Activated gamma-delta T cell treated with anti-CD3 and anti-CD28 coated beads, Interleukin-2, amount 50 U/mL, for 16 hours (primary cell): ENCODE measurements at places on chromosomes 7 and 10.

DNA sequence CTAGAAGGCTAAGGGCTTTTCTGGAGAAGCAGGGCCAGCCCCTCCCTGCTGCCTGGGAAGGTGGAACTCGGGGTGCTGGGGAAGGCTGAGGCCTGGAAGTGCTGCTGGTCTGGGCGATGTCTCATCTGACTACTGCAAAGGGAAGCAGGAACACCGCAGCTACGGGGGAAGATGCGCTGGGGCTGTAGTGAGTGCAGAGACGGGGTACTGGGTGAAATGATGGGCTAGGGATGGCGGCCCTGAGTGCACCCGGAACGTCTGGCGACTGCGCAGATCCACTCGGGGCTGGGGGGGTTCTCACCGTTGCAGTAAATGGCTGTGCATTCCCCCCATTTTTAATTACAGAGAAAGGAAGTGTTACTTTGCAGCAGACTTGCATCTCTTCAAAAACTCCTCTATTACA lies 195.4 kb upstream of the ADARB2 start:
- DNase-seq, result no peak

DNA sequence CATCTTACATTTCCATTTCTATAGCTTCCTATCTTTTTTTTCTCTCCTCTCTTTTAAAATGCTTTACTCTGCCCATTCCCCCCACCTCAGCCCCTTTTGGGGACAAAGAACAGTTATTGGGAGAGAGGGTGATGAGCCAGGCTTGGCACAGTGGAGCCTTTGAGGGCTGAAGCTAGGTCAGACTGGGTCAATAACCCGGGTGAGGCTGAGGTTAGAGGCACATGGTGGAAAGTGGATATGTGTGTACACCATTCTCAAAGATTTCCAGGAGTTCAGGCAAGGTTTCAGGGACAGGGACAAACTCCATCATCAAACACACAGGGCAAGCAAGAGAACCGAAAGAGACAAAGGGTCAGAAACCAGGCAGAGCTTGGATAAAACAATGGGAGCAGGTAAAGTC lies 11.5 kb downstream of the ABCB4 start:
- DNase-seq, result no peak

DNA sequence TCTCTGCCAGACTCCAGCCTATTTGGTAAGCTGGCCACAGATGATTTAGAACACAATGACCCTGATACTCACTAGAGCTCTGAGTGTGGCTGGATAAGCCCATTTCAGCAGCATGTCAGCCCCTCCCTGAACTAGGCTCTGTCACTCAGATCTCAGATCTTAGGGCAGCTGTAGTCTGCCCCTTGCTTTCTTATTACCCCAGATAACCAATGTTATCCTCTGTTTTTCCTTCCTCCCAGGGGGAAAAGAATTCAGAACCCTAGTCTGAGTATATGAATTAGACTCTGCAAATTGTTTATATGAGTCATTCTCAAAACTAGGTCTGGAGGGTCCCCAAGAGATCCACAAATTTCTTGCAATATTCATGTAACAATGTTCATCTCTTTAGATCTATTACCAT lies 286.2 kb downstream of the KCNMA1 start:
- no peak for DNase-seq

DNA sequence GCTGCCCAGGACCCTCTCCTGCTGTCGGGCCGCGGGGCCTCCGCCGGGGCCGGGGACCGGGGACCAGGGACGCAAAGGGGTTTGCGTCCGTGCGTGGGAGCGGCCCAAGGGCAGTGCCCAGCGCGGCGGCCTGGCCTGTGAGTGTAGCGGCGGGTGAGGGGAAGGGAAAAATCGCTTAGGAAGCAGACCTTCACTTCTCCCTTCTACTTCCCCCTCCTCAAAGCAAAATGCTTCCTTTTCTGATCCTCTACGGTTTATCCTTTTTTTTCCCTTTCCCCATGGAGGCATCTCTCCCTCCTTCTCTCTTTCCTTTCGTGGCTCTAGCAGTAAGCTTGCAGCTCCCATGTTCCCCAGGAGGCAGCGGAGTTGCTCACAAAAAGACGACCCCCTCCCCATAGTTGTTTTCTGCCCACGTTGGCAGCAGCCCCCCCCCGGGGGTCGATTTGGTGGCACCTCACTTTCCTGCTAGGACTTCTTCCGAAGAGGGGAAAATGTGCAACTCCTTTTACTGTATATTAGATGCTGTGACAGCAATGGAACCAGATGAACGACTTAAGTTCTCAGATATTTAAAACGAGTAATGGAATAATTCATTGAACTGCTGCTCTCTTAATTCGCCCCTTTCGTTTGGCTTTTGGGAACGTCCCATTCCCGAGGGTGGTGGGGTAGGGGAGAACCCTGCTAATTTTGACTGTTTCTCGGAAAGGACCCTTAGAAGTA lies 724 bp downstream of the CAPZA2 start:
- no peak for DNase-seq

DNA sequence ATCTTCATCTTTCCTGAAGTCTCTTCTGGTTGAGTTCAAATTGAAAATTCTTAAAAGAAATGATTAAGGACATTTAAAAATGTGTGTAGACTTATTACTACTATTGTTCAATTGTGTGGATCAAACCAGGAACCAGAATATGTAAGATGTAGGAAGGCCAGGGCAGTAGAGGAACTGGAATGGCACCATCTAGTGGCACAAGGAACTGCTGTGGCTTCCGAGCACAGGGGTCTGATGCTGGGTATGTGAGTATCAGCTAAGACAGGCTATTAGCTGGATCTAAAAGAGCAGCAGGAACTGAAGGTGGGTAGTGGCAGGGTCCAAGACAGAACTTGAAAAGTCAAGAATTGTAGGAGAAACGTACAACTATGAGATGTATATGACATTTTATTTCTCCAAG lies 247.3 kb downstream of the SEMA3A start:
- no peak for DNase-seq

GRCh38 chr7:19362099-19362498 lies 216.9 kb upstream of the FERD3L start:
- DNase-seq, result no peak

DNA sequence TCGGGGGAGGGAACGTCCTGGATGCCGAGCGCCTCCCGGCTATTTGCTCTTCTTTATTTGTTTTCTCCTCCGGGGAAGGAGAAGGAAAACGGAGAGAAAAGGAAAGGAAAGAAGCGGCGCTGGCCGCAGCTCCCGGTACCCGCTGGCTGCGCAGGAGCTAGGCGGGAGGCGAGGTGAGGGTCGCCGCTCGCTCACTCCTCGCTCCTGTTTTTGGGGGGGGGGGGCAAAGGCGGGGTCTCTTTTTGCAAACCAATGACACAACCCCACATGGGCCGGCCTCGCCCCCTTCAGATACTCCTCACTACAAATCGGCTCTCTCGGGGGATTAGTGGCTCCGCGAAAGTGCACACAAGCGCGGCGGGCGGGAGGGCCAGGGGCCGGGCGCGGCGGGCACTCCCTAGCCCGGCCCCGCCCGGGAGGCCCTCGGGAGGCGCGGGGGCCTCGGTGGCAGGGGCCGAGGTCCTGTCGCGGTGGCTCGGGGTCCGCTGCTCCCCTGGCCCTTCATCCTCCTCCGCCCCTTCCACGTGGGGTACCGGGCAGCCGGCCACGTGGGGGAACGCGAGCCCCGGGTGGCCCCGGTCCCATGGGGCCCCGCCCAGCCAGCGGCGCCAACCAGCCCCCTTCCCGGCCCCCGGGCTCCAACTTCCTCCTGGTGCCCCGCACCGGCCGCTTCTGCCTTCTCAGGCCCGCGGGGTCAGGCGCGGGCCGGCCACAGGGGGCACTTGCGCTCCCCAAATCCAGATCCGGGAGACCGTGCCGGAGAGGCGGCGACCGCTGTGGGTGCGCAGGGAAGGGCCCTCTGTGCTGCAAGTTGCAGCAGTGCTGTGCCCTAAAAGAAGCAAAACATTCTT lies 718 bp upstream of the CTBP2 start:
- no peak for DNase-seq

DNA sequence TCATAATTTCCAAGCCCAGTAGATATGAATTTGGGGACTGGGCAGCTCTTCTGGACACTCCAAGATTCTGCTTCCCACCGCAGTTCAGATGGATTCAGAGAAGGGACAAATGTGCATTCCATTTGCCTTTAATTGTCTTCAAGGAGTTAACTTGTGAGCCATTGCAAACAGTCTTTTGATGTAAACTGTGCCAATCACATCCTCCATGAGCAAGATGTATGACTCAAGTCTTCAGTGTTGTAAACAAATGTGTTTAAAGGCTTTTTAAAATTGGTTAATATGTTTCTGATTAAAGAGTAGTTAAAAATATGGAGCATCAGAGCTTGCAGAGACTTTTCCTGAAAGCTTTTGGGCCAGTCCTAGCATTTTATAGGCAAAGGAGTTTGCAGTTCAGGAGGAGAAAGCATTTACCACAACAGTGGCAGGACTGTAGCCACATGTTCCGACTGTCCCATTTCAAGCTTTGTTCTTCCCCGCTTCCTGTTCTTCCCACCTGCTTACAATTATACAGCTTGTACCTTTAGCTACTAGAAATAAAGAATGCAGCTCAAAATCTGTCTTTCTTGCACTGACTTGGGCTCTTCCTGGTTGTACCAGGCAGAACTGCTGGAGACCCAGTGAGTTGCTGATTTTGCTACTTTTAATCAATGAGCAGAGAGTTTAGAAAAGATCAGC lies 6.2 kb downstream of the SLC18A2 start:
- no peak for DNase-seq

DNA sequence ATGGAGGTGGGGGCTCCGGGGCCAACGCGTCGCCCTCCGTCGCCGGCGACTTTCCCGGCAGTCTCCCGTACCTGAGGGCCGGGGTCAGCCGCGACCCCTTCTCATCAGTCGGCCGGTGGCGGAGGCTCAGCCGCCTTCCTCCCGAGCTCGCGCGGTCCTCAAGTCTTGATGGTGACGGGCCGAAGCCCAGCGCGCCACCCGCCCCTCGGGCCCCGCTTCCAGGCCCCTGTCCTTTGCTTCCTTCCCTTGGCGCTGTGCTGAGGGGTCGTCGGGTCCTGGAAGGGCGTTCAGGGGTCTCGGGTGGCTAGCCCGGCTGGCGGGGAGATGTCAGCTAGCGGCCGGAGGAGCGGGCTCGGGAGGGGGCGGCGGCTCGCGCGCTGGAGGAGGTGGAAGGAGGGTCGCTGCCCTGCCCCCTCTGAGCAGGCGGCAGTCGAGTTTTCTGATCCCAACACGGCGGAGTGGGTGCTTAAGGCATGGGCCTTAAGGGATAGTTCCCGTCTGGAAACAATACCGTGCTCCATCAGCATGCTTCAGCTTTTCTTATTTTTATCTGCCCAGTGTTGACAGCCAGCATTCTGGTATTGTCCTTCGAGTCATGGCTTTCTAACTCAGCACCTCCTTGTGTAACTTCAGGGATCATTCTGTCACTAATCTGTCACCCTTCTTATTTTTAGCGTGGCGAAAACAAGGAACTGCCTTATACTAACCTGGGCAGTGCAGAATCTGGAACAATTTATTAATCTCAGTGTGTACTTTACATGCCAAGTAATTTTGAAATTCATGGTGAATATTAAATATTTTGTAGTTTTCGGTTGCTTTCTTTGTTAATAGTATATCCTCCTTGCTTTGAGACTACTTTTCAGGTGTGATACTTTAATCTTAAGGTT lies 748 bp downstream of the PHTF2 start:
- no peak for DNase-seq

- no peak for DNase-seq
Observed at GRCh38 chr10:101301111-101301731, 52.7 kb upstream of the BTRC start.

DNA sequence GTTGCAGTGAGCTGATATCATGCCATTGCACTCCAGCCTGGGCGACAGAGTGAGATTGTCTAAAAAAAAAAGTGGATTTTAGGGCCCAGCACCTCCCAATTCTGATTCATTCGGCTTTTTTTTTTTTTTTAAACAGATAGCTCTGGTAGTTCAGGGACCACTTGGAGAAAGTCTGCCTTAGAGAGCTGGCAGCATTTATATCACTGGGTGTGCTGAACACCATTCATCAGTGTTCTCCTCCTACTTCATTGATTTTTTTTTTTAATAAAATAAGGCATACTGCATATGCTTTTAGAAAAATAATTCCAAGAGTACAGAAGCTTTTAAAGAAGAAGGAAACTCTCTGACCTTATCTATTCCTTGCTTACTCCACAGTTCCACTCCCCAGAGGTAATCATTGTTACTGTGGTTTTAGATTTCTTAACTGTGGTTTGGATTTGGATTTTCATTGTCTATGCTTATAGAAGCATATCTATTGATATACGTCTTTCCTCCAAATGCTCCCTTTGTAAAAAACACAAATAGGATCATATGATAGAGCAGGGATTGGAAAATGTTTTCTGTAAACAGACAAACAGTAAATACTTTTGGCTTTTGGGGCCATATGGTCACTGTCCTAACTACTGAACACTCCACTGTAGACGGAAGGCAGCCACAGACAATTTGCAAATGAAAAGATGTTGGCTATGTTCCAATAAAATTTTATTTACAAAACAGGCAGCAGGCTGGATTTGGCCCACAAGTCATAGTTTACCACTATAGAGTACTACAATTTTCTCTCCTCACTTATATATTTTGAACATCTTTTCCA lies 21.1 kb upstream of the SAR1A start:
- no peak for DNase-seq

DNA sequence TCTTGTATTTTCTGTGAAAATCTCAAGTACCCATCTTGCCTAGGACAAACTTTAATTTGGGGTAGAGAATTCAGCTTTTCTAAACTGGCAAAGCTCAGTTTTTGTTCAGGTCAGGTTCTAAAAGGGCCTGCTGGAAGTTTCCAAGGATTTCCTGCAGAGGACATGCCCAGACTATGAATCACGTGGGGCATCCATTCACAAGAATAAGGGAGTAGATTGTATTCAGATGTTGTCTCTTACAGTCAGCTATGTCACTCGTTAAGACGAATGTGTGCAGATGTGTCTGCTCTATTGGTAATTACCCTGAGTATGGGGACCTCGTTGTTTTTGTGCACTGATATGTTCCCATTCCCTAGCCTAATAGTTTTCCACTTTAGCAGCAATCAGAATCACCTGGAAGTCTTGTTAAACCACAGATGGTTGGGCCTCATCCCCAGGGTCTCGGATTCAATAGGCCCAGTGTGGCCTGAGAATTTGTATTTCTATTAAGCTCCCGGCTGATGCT lies 81.0 kb upstream of the ITPRID1 start:
- no peak for DNase-seq

DNA sequence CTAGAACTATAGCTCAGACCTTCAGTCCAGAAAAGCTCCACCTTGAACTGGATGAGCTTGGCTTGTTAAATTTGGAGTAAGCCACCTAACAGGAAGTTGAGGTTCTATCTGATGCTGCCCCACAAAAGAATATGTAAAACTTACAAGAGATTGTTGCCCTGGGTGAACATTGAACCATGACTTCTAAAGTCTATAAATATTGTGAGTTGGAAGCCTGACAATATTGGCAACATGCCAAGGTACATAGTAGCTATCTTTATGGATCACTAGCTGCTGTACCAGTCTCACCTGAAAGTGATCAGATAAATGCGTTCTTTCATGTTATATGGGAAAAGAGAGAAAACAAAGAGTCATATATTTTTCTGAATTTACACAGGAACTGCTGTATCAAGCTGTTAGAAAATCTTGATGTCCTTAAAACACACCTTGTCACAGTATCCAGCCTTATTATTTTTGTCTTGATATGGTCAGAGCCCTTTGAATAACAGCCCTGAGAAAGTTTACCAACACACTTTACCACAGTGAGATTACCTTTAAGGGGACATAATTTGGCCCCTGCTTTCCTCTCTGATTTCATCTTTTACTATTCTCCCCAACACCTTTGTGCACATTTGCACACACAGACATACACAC lies 92.0 kb downstream of the LSMEM1 start:
- no peak for DNase-seq
